Activated naive CD8-positive, alpha-beta T cell treated with anti-CD3 and anti-CD28 coated beads for 36 hours (primary cell): ENCODE measurements at places on chromosomes 13 and 19.
A peak's percentile ranks its signal among the peaks of the same experiment; 100 is the strongest.

- H3K4me3 ChIP-seq, result no peak overlapping the region
- DNase-seq, result no peak
- H3K27me3 ChIP-seq, result peaks cover 33% of the 10 kb centered on the region
- no peak overlapping the region for H3K27ac ChIP-seq
These were observed 6.5 kb downstream of the PALM3 start for GRCh38 chr19:14055396-14055795.

GRCh38 chr19:6048793-6049405 is 61.4 kb downstream of the RFX2 start:
- H3K4me1 ChIP-seq, result peaks cover 7% of the 10 kb centered on the region
- H3K27me3 ChIP-seq, result no peaks in the 10 kb centered on the region
- no peak overlapping the region for H3K27ac ChIP-seq
- H3K36me3 ChIP-seq, result peaks cover 2% of the 10 kb centered on the region

DNA sequence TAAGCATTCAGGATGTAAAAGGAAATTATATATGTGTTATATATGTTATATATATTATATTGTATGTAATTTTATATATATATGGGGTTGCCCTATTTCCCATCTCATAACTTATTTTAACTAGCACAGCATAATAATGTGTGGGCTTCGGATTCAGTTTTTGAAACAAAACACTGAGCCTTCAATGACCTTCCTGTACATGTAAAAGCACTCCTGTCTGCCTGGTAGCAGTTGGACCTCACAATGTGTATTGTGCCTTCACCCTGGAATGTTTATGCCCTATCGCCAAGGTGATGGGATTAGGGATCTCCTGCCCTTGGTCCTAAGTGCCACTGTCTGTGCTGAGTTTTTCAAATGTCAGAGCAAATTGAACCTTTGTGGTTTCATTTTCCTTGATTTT is 968.8 kb downstream of the TUBA3C start:
- no peaks in the 10 kb centered on the region for H3K27me3 ChIP-seq
- no peak overlapping the region for H3K4me3 ChIP-seq
- H3K27ac ChIP-seq, result no peak overlapping the region
- H3K36me3 ChIP-seq, result peaks cover 3% of the 10 kb centered on the region
- H3K4me1 ChIP-seq, result no peaks in the 10 kb centered on the region
- DNase-seq, result no peak

- H3K36me3 ChIP-seq, result peaks cover 39% of the 10 kb centered on the region
- DNase-seq, result no peak
- H3K27ac ChIP-seq, result no peak overlapping the region
These were observed 10.4 kb downstream of the PSPC1 start for GRCh38 chr13:19772306-19772705.

- peaks cover 3% of the 10 kb centered on the region for H3K36me3 ChIP-seq
- DNase-seq, result no peak
- peaks cover 5% of the 10 kb centered on the region for H3K27me3 ChIP-seq
- H3K4me1 ChIP-seq, result peaks cover 9% of the 10 kb centered on the region
- no peak overlapping the region for H3K4me3 ChIP-seq
These were observed 961 bp upstream of the VSIG10L start for GRCh38 chr19:51342631-51343569.

- peak overlapping the region; percentile 63 for H3K27ac ChIP-seq
- DNase-seq, result peak; percentile 49
- peaks cover 41% of the 10 kb centered on the region for H3K27me3 ChIP-seq
These were observed 533.0 kb downstream of the MYO16 start for GRCh38 chr13:109162248-109163036.

DNA sequence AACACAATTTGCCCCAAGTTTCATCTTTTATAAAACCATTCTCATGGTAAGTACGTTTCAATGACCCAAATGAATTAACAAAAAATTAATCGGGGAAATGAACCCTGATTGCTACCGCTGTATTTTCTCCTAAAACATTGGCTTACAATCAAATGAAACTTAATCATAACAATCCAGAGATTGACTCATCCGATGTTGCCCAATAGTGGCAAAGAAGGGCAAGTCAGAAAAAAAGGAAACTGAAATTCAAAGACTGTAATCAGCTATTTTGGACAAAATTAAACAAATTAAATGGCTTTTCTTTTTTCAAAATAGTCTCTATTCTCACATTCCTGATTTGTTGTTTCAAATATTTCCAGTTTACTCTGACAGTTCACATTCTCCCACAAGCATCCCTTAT is 3.9 kb upstream of the ACOD1 start:
- no peaks in the 10 kb centered on the region for H3K36me3 ChIP-seq
- H3K4me1 ChIP-seq, result no peaks in the 10 kb centered on the region
- DNase-seq, result no peak

- DNase-seq, result no peak
- no peaks in the 10 kb centered on the region for H3K36me3 ChIP-seq
- H3K27ac ChIP-seq, result no peak overlapping the region
- peaks cover 3% of the 10 kb centered on the region for H3K27me3 ChIP-seq
These were observed 65.8 kb upstream of the SHISA2 start for GRCh38 chr13:26117620-26118019.

DNA sequence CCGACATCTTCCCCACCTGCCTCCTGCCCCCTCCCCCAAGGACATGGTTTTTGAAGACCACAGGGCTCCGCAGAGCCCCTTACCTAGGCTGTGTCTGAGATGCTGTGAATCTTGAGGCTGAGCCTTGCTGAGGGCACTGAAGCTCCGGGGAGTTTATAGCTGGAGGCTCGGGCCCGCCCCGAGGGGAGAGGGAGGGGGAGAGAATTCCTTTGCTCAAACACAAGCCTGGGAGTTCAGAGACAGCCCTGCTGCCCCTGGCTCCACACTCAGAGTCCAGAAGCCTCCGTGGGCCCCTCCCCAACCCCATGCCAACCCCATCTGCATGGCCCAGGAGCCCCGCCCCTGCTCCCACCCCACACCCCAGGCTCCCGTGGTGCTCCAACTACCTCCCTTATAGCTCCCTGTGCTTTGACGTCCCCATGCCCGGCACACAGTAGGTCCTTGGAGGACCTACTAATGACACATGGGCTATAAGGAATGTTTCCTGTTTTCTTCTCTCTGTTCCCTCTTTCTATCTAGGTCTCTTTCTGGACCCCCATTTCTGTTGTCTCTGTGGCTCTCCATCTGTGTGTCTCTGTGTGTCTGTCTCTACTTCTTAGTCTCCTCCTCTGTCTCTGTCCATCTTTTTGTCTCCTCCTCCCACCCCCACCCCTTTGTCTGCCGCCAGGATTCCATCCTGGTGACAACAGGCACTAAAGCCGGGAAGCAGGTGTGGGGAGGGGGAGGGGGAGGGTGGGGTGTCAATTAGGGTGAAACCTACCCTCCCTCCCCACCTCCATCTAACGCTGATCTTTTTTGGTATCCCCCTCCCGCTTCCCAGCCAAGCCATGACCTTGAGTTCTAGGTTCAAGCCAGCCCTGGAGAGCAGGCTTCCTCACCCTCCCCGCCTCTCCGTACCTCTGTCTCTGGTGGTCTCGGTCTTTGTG is at the start of gene TNNT1:
Gene TNNT1, minus strand, starts transcription at position 129 of the 926 bp plus-strand sequence. CDS start 2,049 bp downstream, outside the sequence.
- H3K27me3 ChIP-seq, result peaks cover 54% of the 10 kb centered on the region
- H3K4me3 ChIP-seq, result no peak within 1 kb of the TSS
- peaks cover 5% of the 10 kb centered on the region for H3K36me3 ChIP-seq

DNA sequence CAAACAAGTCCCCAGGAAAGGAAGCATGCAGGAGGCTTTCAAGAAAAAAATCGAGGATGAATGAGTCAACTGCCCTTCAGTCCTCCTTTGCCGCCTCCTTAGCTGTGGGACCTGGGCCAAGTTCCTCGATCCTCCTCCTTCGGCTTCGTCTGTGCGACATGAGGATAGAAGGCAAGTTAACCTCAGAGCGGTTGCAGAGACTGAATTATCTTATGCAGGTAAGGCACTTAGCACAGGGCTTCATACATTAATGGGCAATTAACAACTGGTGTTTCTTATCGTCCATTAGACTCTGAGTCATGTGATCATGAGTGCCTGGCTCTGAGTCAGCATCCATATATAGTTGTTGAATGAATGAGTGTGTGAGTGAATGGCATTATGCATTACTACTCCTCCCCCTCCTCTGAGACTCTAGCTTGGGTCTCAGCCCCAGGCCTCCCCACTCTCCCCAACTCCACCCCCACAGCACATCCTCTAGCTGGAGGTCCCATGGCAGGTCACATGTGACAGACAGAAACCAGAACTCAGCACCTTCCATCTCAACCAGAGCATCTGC is 1.6 kb upstream of the TTC9B start:
- H3K36me3 ChIP-seq, result no peaks in the 10 kb centered on the region
- DNase-seq, result no peak
- peaks cover 78% of the 10 kb centered on the region for H3K27me3 ChIP-seq

DNA sequence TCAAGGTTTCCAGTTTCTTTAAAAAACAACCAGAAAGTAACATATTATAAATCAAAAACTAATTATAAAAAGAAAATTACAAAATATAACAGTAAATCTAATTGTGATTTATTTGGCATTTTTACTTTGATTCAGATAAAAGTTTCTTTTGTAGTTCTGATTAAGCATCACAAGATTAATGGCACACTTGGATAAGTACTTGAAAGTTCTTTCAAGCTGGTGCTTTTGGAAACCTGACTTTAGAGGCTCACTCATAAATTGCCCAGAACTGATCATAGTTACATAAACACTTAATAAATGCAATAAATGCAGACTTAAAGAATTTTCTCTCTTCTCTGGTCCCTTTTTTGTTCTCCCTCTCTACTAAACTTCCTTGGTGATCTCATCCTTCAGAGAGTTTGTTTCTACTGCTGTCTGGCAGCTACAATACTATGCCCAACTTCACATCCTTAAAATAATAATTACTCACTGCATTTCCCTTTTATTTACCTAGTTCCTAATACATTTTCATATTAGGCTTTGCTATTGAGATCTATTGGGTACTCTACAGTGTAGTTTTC is 1417.0 kb downstream of the EFNB2 start:
- no peak overlapping the region for H3K4me3 ChIP-seq
- H3K27me3 ChIP-seq, result no peaks in the 10 kb centered on the region
- no peak for DNase-seq
- no peak overlapping the region for H3K27ac ChIP-seq
- no peaks in the 10 kb centered on the region for H3K4me1 ChIP-seq

- peaks cover 5% of the 10 kb centered on the region for H3K36me3 ChIP-seq
- no peaks in the 10 kb centered on the region for H3K4me1 ChIP-seq
- H3K27ac ChIP-seq, result no peak overlapping the region
- H3K27me3 ChIP-seq, result no peaks in the 10 kb centered on the region
These were observed 92.8 kb upstream of the RAP2A start for GRCh38 chr13:97341135-97341534.

GRCh38 chr19:16605553-16605994 is 22.4 kb downstream of the MED26 start:
- no peak overlapping the region for H3K4me3 ChIP-seq
- no peak overlapping the region for H3K27ac ChIP-seq
- DNase-seq, result no peak
- H3K27me3 ChIP-seq, result no peaks in the 10 kb centered on the region

DNA sequence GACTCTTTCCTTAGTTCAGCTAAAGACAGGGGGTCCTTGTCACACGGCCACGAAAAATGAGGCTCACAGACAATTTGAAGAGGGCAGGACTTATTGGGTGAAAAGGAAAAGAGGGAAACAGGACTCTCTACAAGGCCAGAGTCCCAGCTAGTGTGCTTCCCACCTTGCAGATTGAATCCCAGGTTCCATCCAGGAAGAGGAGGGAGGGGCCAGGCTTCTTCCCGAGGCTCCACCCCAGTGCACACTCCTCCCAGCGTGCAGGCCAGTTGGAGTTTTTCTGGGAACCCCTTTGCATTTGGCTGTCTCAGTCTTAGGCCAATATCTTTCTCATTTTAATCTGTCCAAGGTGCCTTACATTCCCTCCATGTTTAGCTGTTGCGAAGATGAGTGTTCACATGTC is 106.8 kb downstream of the DNAJC3 start:
- no peak overlapping the region for H3K27ac ChIP-seq
- no peak overlapping the region for H3K4me3 ChIP-seq
- no peak for DNase-seq
- peaks cover 28% of the 10 kb centered on the region for H3K36me3 ChIP-seq
- no peaks in the 10 kb centered on the region for H3K27me3 ChIP-seq
- no peaks in the 10 kb centered on the region for H3K4me1 ChIP-seq

GRCh38 chr13:41418731-41419130 is 38.6 kb upstream of the RGCC start:
- no peaks in the 10 kb centered on the region for H3K27me3 ChIP-seq
- no peaks in the 10 kb centered on the region for H3K36me3 ChIP-seq
- H3K27ac ChIP-seq, result no peak overlapping the region

DNA sequence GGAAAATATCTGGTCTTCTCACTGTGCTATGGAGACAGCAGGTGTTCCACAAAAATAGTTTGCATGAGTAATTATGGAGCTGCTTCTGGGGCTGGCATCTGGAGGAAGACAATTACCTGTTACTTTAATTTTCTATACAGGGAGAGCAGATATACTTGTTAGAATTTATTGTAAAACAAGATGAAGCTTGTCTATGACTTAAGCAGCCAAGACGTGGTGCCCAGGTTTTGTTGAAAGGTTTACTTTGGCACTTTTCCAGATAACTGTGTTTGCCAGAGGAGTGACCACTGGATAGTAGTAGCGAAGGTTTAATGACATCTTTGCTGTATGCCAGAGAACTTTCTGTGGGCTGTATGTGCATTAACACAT is 134.5 kb upstream of the KL start:
- H3K4me3 ChIP-seq, result no peak overlapping the region

DNA sequence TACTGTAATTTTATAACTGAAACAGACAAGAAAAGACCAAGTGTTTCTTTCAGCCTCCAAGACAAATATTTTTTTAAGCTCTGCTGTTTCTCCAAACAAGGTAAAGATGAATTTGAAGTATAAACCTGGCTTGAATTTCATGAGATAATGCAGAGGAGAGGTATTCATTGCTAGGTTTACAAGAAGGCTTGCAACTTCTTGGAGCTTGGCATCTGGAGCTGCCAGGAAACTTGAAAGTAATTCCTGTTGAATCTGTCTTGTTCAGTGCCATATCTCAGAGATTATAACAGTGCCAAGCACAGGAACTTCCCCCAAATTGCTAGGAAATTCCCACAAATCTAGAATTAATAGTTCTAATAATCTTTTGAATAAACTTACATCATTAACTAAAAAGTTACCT is 70.9 kb downstream of the CDK8 start:
- peaks cover 7% of the 10 kb centered on the region for H3K36me3 ChIP-seq
- H3K4me1 ChIP-seq, result peaks cover 34% of the 10 kb centered on the region
- no peak overlapping the region for H3K27ac ChIP-seq
- no peak for DNase-seq

- peaks cover 22% of the 10 kb centered on the region for H3K4me1 ChIP-seq
- H3K27ac ChIP-seq, result no peak overlapping the region
These were observed 10.2 kb upstream of the ANKRD10 start for GRCh38 chr13:110925023-110925612.
